Small intestine (tissue), 16 donors: ENCODE measurements at places on chromosomes 2 and 18. TPM values are rescaled to one million over a fixed set of nuclear protein-coding genes. Genes with fewer than 3 reads are reported as not detected.

ZEB2 gene
- polyA plus RNA-seq = 30.9 TPM

KLF11 gene
- 11.3 TPM for polyA plus RNA-seq

CLIP4 gene
- 0.52 TPM for polyA plus RNA-seq

PELI1 gene
- 20.5 TPM for polyA plus RNA-seq

ELOA2 gene
- polyA plus RNA-seq = not detected

CAPN14 gene
- not detected for polyA plus RNA-seq

REEP1 gene
- 6.9 TPM for polyA plus RNA-seq

EFHD1 gene
- polyA plus RNA-seq = 6.5 TPM

ING5 gene
- 44.1 TPM for polyA plus RNA-seq

HOXD3 gene
- polyA plus RNA-seq = 0.98 TPM

TTC27 gene
- 14.6 TPM for polyA plus RNA-seq

DTNA gene
- polyA plus RNA-seq = 6.2 TPM

REG1B gene
- 24.3 TPM for polyA plus RNA-seq

FIGN gene
- not detected for polyA plus RNA-seq

ADI1 gene
- 615 TPM for polyA plus RNA-seq

STK39 gene
- 19.0 TPM for polyA plus RNA-seq
